ENCODE measurements at places on chromosomes 2 and 18. TPM values are rescaled to one million over a fixed set of nuclear protein-coding genes. Genes with fewer than 3 reads are reported as not detected.

GALNT5 gene
- total RNA-seq = 51.7 TPM

UNC50 gene
- 33.0 TPM for total RNA-seq

DSEL gene
- total RNA-seq = 28.0 TPM

C2orf66 gene
- total RNA-seq = 0.35 TPM

DNA sequence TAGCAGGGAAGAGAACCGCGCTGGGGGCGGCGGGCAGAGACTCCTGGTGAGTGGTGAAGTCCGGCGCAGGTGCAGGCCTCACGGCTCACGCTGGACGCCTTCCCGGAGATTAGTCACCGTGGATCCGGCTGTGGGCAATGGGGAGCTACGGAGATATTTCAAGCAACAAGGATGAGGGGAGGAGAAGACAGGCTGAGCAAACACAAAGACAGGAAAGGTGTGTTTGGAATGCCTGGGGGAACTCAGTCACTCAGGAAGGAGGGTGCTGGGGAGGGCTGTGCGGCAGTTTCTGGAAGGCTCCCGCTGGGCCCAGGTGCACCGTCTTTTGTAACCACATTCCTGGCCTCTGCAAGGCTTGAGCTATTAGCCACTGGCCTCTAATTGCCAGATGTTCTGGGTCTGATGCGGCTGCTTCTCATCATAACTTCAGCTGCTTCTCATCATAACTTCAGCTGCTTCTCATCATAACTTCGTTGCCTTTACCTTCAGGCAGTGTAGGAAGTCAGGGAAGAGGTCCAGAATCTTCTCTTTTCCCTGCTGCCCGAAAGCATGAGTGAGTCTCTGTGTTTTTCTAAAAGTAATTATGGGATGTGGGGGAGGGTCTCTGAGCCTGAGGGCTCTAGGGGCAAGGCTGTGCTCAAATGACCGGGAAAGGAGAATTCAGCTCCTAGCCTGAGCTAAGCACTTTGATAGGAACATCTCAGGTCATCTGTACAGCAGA is 118.9 kb downstream of the PXDN start:
- no peaks in the 10 kb centered on the region for H3K36me3 ChIP-seq
- DNase-seq = no peak
- H3K27me3 ChIP-seq = no peaks in the 10 kb centered on the region
- H3K27ac ChIP-seq = no peak overlapping the region
